T-helper 1 cell (primary cell): ENCODE measurements at places on chromosomes 1 and 21.

- no peak for DNase-seq
These were observed 11.9 kb downstream of the LYPLAL1 start for GRCh38 chr1:219185486-219186117.

- no peak for DNase-seq
These were observed 3.8 kb downstream of the AGO1 start for GRCh38 chr1:35886577-35887431.

DNA sequence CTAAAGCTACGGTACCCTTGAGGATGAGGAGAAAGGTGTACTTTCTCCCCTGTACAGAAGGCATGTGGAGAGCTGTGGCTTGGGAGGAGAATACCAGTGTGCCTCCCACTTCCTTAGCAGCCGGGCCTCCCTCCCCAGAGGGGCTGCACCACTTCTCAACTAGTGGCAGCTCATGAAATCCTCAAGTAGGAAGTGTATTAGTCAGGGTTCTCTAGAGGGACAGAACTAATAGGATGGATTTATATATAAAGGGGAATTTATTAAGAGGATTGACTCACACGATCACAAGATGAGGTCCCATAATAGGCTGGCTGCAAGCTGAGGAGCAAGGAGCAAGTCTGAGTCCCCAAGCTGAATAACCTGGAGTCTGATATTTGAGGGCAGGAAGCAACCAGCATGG, 53.1 kb upstream of the PPP2R5A start:
- no peak for DNase-seq

DNA sequence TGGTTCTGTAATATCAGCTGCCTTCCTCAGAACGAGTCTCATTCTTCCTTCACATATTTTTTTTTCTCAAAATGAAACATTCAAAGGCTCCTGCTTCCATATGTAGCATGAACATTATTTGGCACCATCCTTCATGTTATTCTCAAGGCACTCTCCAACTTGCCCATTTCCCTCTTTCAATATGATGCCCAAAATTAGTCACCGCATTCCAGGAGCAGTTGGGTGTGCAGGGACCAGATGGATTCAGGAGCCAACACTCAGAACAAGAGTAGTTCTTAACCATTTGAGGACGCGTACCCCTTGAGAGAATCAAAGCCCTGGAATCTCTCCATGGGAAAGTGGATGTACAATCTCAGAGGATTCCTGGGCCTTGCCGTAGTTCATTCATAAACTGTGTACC, 50.3 kb downstream of the KCNK1 start:
- no peak for DNase-seq

DNA sequence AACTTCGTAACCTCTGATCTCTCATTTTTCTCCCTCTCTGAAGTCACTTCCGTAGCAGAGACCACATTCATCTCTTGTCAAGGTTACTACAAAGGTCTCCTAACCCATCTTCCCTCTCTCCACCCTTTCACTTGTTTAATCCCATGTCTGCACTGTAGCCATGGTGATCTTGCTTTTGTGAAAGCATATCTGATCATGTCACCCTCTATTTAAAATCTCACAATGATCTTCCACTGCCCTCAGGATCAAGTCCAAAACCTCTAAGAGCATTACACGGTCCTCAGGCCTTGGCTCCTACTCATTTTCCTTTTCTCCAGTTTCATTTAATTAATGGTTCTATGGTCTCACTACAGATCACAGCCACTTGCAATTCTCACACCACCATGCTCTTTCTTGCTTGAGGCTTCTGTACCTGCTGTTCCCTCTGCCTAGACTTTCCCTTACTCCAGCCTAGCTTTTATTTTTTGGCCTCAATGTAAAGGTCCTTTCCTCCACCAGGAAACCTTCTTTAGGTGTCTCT, 12.1 kb downstream of the ARHGEF11 start:
- no peak for DNase-seq

GRCh38 chr1:108643492-108644335, 17.2 kb downstream of the HENMT1 start:
- no peak for DNase-seq

DNA sequence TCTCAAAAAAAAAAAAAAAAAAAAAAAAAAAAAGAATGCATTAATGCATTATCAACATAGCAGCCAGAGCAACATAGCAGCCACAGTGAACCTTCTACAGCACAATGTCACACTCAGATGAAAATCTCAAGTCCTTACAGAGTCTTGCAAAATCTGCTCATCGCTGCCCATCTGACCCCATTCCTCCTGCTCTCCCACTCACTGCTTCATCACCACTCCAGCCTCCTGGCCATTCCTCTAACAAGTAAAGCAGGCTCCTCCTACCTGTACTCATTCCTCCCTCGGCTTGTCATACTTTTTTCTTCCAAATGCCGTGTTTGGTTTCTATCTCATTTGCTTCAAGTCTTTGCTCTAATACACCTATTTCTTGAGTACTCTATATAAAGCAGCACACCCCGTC, 29.5 kb downstream of the BRINP2 start:
- DNase-seq: no peak

DNA sequence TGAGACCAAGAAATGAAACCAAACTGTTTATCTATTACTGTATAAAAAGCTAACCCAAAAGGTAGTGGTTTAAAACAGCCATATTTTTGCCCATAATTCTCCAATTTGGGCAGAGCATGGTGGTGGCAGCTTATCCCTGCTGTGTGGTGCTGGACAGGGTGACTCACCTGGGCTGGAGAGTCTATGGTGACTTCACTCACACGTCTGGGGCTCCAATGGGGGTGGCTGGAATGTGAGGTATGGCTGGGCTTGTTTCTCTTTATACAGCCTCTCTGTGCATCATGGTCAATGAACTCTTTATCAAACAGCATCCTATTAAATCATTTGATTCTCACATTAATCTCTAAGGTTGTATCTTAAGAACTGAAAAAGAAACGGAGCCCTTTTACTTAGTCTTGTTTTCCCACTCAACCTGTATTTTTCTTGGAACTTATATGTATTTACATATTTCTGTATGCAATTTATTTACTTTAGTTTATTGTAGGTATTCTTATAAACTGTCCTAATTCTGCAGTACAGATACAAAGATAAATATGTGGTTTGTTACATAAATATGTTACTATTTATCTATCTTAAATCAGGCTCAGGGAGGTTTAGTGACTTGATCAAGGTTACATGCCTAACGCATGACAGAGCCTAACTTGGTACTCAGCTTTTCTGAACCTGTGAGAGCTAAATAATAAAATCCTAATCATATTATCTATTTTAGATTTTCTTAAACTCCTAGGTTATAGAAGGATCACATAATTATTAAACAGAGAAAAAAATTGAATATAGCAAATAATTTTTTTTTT, 37.5 kb upstream of the WLS start:
- DNase-seq: no peak

GRCh38 chr1:206108635-206109034, 8.6 kb downstream of the AVPR1B start:
- DNase-seq: no peak

GRCh38 chr1:17198476-17199258, 6.3 kb upstream of the PADI1 start:
- DNase-seq: no peak

GRCh38 chr1:50060279-50060678, 36.5 kb upstream of the AGBL4 start:
- DNase-seq: no peak

- DNase-seq: no peak
These were observed 18.0 kb downstream of the PTPRU start for GRCh38 chr1:29254346-29254745.

GRCh38 chr1:207868251-207868773, 42.6 kb downstream of the CD34 start:
- peak; percentile 29 for DNase-seq

DNA sequence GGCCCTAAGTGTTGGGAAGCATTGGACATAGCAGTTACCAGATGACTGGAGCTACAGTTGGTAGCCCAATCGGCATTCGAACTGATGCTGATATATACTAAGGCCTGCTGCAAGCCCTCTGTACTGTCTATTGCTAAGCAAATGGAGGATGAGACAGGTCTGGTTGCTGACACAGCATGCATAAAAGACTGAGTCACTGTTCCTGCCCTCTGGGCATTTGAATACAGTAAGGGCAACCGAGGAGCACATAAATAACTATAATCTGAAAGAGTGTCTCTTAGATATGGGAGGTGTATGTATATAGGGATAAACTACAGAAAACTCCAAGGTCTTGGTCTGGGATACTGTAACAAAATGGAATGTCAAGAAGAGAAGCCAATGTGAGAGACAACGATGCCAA, 16.8 kb upstream of the MARK1 start:
- no peak for DNase-seq

- DNase-seq: no peak
These were observed 51.0 kb downstream of the RAB3GAP2 start for GRCh38 chr1:220221269-220221668.

DNA sequence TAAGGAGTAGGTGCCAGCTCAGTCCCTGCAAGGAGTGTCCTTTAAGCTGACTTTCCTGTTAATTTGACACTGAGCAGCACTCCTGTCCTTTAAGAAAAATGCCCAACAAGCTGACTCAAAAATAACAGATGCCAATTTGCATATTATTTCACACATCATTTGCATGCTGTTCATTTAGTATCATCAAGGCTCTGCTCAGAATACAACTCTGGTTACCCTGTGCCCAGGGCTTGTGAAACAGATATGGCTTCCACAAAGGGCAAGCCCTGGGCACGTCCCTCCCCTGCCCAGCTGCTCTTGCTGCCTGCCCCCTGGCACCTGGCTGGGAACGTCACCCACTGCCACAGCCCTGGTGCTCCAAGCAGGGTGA, 10.3 kb downstream of the KCNN3 start:
- DNase-seq: no peak

DNA sequence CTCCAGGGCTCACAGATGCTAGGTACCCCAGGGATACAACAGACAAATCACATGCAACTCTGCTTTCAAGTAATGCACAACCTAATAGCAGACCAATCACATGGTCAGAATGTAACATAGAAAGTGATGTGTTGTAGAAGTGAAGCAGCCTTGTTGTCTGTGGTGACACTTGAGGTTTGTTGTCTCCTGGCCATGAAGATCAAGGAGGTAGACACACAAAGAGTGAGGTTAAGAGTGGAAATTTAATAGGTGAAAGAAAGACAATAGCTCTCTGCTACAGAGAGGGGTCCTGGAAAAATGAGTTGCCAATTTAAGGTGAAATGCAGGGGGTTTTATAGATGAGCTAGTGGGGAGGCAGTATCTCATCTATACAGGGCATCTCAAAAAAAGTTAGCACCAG, 2.5 kb upstream of the TMEM9 start:
- no peak for DNase-seq

- no peak for DNase-seq
These were observed 410 bp downstream of the ACTA1 start for GRCh38 chr1:229433364-229434004.

DNA sequence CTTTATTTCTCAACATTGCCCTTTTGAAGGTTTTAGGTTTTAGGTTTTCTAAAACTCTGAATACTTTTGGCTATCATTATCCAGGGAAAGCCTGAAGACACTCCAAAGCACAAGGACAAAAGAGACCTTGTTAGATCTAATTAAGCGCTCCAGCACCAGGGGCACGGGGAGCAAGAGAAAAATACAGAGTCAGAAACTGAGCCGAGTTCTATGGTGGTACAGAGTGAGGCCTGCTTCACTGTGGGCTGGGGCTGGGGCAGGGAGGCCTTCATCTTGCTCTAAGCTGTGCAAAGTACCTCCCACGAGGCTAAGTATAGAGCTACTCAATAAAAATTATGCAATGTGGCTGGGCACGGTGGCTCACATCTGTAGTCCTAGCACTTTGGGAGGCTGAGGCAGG, 19.7 kb upstream of the RAB4A start:
- no peak for DNase-seq

DNA sequence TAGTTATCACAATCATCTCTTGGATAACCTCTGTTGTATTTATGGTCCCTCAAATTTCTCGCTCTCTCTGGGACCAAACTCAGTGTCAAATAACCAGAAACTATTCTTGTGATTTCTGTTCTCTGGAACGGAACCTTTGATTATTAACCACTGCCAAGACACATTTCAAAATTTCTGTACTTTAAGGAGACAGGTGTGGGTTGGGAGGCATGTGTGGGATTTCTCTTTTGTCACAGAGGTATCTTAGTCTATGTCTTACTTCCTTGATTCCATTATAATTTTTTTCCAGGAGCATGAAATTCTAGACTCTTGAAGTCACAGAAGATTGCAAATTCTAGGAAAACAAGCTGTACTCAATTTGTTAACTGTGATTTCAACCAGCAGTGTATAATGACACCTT, 919.0 kb upstream of the B3GALT2 start:
- no peak for DNase-seq

DNA sequence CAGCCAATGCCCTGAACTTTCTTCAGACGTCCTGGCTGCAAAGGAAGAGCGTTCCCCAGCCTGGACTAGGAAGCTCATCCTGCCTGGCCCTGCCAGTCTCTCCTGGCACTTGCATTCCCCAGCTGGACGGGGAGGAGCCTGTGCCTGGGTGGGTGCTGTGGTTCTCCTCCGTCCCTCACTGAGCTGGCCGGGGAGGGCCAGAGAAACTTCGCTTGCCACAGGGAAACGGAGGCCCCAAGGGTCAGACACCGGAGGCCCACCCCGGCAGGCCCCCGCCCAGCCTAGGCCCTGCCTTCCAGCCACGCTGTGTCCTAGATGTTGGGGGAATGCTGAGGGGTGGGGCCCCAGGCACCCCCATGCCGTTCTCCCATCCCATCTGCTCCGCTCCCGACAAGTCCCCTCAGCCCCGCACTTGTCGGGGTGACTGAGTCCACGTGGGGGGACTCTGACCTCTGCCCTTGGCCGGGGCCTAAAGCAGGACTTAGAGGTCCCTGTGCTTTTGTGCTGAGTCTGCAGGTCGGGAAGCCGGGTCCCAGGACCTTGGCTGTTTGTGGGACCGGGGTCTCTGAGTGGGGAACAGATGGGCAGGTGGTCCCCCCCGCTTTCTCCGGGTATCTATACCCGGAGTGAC, 4.8 kb downstream of the FTCD start:
- DNase-seq: no peak

GRCh38 chr1:115105831-115106230, 16.5 kb upstream of the TSPAN2 start:
- no peak for DNase-seq

DNA sequence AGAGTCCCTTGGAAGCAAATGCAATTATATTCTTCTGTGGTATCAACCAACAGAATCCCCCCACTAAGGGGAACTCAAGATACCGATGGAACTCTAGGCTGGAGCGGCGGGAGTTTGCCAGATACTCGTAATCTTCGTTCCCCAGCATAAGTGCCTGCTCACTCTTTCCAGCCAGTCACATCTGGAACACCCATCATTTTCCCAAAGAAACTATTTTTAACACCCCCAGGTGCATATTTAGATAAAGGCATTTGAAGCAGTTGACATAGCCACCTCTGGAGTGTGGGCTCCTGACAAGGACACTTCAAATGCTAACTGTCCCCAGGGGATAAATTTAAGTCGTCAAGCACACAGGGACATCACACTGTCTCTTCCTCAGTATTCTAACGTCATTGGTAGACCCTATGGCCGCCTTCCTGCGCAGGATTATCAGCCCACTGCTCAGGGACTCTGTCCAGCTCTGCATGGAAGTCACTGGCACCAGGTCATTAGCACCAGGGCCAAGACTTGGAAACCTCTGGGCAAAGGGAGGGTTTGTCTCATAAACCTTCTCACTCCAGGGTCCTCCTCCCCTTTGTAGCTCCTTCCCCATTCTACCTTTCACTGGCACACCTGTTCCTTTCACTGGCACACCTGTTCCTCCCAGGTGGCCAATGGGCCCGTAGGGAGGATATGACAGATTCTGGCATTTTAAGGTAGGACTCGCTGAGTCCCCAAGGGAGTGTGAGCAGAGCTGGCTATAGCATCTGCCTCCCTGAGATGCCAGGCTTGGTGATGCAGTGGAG, 48.8 kb downstream of the H3-3A start:
- DNase-seq: no peak

GRCh38 chr1:180309338-180309737, 79.3 kb downstream of the LHX4 start:
- no peak for DNase-seq
